ENCODE measurements at places on chromosomes 12 and 14.
A peak's percentile ranks its signal among the peaks of the same experiment; 100 is the strongest.

GRCh38 chr14:91400696-91401095 lies 16.9 kb downstream of the CCDC88C start:
- H3K4me3 ChIP-seq, result peak overlapping the region; percentile 67
- DNase-seq, result no peak
- H3K4me1 ChIP-seq, result peaks cover 98% of the 10 kb centered on the region
- no peaks in the 10 kb centered on the region for H3K27me3 ChIP-seq
- H3K36me3 ChIP-seq, result peaks cover 15% of the 10 kb centered on the region

DNA sequence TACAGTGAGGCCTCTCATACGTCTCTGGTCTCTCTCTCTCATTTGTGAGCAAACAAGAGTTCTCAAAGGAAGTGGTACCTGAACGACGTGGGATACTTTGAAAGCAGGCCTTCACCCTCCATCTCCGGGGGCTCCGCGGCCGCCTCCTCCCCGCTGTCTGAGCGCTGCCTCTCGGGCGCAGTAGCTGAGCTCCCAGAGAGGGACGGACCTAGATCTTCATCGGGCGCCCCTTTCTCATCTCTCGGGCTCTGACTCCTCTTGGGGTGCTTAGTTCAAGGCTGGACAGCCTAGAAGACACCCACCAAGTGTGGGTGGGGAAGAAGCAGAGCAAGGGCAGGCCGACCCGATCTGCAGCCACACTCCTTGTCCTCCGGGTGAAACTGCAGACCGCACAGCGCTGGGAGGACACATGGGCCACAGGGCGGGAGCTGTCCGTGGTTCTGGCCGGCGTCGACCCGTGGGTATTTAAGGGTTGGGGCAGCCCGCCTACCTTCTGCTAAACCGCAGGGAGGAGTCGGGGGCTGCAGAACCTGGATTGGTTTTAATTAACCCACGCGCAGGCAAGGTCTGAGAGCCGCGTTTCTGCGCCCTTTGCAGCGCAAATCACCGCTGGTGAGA lies 92.7 kb downstream of the PAH start:
- no peak for DNase-seq
- H3K27me3 ChIP-seq, result no peaks in the 10 kb centered on the region
- no peaks in the 10 kb centered on the region for H3K4me1 ChIP-seq

- no peaks in the 10 kb centered on the region for H3K36me3 ChIP-seq
- H3K27ac ChIP-seq, result no peak overlapping the region
- no peak for DNase-seq
- H3K4me3 ChIP-seq, result no peak overlapping the region
Measured at GRCh38 chr14:83133981-83134645, 1600.5 kb upstream of the SEL1L start.

DNA sequence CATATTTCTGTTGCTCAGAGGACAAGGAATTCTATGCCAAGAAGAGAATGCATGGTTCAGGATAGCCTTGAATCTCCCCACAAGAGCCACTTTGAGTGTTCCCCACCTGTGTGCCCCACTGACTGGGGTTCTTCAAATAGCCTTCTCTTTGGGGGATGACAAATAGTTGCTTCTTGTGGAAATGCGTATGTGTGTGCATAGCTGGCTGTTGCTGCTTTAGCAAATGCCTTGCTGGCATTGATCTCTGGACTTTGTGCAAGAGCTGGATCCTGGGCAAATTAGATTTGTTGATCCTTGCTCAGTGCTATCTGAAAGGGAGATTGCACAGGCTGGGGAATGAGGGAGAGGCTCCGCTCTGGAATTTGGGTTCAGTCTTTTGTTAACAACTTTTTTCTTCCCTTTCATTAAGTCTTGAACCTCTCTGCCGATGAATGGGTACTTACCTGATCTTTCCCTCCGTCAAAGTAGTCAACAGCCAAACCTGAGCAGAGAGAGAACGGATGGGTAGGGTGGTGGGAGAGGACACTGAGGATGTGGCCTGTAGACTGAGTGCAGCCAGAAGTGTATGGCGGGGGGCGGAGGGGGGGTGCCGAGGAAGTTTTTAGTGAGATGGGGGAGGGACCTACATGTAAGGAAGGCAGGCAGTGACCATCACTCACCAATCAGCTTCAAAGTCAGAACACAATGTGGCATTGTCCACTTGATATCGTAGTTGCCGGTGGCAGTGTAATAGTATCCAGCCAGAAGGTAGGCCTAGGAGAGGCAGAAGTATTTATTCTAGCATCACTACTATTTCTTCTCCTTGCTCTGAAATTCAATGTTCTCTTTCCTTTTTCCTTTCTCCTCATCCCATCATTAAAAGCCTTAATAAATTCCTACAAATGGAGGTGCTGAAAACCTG lies 10.7 kb downstream of the EMG1 start:
- no peaks in the 10 kb centered on the region for H3K27me3 ChIP-seq
- no peak for DNase-seq
- no peak overlapping the region for H3K27ac ChIP-seq
- H3K36me3 ChIP-seq, result peaks cover 75% of the 10 kb centered on the region

- peaks cover 27% of the 10 kb centered on the region for H3K36me3 ChIP-seq
- no peak overlapping the region for H3K27ac ChIP-seq
- no peaks in the 10 kb centered on the region for H3K4me1 ChIP-seq
- H3K27me3 ChIP-seq, result no peaks in the 10 kb centered on the region
Measured at GRCh38 chr14:21203470-21204166, 47.8 kb upstream of the OR5AU1 start.

- H3K27me3 ChIP-seq, result no peaks in the 10 kb centered on the region
- H3K4me1 ChIP-seq, result peaks cover 11% of the 10 kb centered on the region
- H3K4me3 ChIP-seq, result no peak overlapping the region
- no peak overlapping the region for H3K27ac ChIP-seq
- DNase-seq, result no peak
- no peaks in the 10 kb centered on the region for H3K36me3 ChIP-seq
Measured at GRCh38 chr12:56836317-56836716, 73.2 kb downstream of the HSD17B6 start.

- peaks cover 26% of the 10 kb centered on the region for H3K36me3 ChIP-seq
- H3K27ac ChIP-seq, result no peak overlapping the region
- no peaks in the 10 kb centered on the region for H3K27me3 ChIP-seq
Measured at GRCh38 chr12:19518209-19518608, 78.9 kb downstream of the AEBP2 start.

DNA sequence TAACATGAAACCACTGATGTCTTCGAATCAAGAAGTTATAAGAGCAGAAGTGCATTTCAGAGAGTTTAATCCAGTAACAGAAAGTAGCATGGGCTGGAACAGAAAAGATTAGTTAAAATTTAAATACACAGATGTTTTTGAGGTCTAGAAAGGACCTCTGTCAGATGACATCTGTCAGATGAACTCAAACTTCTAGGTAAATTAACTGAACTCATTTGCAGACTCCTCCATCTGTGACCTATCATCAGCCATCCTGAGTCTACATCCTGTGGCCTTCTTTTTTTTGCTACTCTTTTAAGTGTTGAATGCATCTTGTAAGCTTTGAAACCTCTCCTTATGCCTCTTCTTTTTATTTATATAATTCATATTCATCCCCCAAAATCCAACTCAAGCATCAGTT lies 53.3 kb downstream of the C2CD5 start:
- no peak overlapping the region for H3K27ac ChIP-seq
- no peak for DNase-seq
- H3K4me3 ChIP-seq, result no peak overlapping the region
- no peaks in the 10 kb centered on the region for H3K27me3 ChIP-seq
- no peaks in the 10 kb centered on the region for H3K4me1 ChIP-seq

DNA sequence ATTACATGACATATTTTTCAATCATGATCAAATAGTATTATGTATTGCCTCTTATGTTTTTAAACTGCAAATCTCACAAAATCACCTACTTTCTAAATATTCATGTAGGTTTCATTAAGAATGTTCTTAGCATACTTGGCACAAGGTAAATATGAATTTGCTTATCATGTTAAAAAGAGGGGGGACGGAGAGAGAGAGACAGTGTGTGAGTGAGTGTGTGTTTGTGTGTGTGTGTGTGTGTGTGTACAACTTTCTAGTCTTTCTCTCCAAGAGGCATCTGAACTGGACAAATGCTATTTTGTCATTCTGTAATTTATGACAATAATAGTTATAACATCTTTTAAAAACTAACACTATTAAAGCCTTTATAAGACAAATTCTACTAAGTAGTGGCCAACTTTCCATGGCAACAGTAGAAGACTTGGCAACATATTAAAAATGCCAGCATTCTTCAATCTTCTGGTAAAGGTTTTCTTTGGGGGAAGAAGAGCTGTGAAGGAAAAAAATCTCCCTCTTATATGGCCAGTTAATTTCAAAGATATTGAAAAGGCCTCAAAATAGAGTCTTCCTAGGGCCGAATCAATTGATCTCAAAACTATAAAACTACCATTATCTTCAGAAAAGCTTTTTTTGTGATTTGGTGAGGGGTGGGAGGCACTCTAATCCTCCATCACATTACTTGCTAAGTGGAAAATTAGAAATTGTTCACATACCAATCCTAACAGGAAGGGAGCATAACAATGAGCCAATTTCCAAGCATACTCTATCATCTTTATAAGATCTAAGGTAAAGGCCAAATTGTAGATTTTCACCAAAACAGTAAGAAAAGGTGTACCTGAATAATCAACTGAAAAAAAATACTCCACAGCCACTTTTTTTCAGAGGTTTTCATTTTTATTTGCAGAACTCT lies 28.2 kb downstream of the CDK17 start:
- H3K27me3 ChIP-seq, result no peaks in the 10 kb centered on the region
- no peak for DNase-seq
- H3K36me3 ChIP-seq, result no peaks in the 10 kb centered on the region
- no peak overlapping the region for H3K4me3 ChIP-seq
- no peak overlapping the region for H3K27ac ChIP-seq
- peaks cover 39% of the 10 kb centered on the region for H3K4me1 ChIP-seq

DNA sequence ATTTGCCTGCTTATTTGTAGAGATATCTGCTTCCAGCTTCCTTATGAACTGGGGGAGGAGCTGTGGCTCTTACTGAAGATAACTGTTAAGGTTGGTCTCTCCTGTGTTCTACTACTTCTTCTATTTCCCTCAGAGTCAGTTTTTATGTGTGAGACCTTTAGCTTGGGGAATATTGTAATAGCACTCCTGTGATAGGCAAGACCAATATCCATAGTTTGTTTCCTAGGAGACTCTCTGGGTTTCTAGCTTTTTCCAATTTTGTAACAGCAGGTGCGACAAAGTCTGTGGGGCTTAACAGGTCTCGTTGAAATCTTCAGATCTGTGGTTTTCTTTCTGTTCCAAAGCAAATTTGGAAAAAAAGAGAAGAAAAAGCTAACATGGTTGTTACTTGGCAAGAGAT lies at the start of gene OR10G3:
OR10G3 (minus strand) TSS at position 101 of the 400 bp plus-strand sequence. CDS start 9,332 bp downstream, outside the sequence.
- no peak for DNase-seq
- H3K4me3 ChIP-seq, result no peak within 1 kb of the TSS
- H3K27me3 ChIP-seq, result no peaks in the 10 kb centered on the region
- H3K4me1 ChIP-seq, result no peaks in the 10 kb centered on the region

DNA sequence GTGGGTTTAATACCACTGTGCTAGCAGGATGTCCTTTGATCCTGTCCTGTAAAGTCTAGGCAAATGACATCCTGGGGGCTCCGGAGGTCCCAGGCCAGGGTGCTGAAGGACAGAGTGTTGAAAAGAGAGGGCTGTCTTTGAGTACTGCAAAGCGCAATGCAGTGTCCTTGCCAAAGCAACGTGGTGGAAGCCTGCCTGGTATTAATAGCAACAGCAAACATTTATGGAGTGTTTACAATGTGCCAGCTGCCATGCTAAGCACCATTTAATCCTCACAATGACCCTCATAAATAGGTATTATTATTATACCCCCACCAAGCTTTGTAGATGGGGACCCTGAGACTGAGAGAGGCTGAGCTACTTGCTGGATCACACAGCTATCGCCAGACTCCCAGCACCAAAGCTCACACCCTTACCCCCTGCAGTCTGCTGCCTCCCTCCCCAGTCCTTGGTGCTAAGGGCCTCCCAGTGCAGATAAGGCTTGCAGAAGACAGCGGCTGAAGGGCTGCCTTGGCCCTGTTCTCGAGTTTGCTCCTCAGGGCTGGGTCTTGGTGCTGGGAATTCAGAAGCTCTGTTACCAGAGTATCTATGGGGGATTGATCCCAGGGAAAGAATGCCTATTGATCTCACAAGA lies 427.7 kb downstream of the FUT8 start:
- peaks cover 48% of the 10 kb centered on the region for H3K4me1 ChIP-seq
- no peak for DNase-seq
- H3K27ac ChIP-seq, result no peak overlapping the region
- H3K36me3 ChIP-seq, result no peaks in the 10 kb centered on the region
- H3K27me3 ChIP-seq, result no peaks in the 10 kb centered on the region

GRCh38 chr14:77314043-77314442 lies 6.6 kb downstream of the POMT2 start:
- no peak overlapping the region for H3K27ac ChIP-seq
- no peak overlapping the region for H3K4me3 ChIP-seq
- H3K4me1 ChIP-seq, result peaks cover 7% of the 10 kb centered on the region
- DNase-seq, result no peak
- no peaks in the 10 kb centered on the region for H3K27me3 ChIP-seq
- no peaks in the 10 kb centered on the region for H3K36me3 ChIP-seq

DNA sequence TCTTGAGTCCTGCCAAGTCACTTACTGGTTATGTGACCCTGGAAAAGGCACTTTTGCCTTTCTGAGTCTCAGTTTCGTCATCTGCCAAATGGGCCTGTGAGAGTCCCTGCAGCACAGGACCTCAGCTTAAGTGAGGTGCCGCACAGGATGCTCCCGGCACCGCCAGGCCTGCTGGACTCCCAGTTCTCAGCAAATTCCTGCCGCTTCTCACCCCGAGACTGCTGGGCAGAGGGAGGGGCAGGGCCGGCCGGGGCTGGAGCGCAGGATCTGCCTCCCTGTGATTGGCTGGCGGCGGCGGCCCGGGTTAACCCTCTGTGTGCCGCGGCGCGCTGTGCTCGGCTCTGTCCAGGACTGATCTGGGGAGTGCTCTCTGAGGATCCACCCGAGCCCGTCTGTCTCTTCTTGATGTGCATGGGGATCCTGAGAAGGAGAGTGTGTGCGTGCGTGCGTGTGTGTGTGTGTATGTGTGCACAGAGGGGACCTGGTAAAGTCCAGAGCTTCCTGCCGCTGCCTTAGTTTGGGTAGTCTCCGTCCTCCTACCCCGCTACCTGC lies 8.6 kb downstream of the SETD1B start:
- H3K4me3 ChIP-seq, result peak overlapping the region; percentile 64
- no peaks in the 10 kb centered on the region for H3K27me3 ChIP-seq
- peaks cover 67% of the 10 kb centered on the region for H3K4me1 ChIP-seq
- DNase-seq, result no peak
- H3K27ac ChIP-seq, result no peak overlapping the region

GRCh38 chr12:78009031-78009430 lies 178.3 kb downstream of the NAV3 start:
- no peak overlapping the region for H3K4me3 ChIP-seq
- no peaks in the 10 kb centered on the region for H3K4me1 ChIP-seq
- no peak for DNase-seq
- H3K36me3 ChIP-seq, result no peaks in the 10 kb centered on the region
- no peaks in the 10 kb centered on the region for H3K27me3 ChIP-seq
